ENCODE measurements at places on chromosomes 2 and 18. TPM values are rescaled to one million over a fixed set of nuclear protein-coding genes. Genes with fewer than 3 reads are reported as not detected.

The CTLA4 gene
- not detected for total RNA-seq

The TMEM169 gene
- 0.09 TPM for total RNA-seq

The CFAP53 gene
- total RNA-seq: 0.71 TPM

The CD8B2 gene
- total RNA-seq: not detected

The MYOM1 gene
- 1.3 TPM for total RNA-seq

The ITGB6 gene
- total RNA-seq: not detected

The C2orf78 gene
- not detected for total RNA-seq

The CMPK2 gene
- 0.43 TPM for total RNA-seq

The GULP1 gene
- 70.3 TPM for total RNA-seq
